Neuronal stem cell (in vitro differentiated cells): ENCODE measurements at places on chromosomes 16 and 17.

- no peak overlapping the region for H3K27ac ChIP-seq
- no peak overlapping the region for H3K4me3 ChIP-seq
- no peaks in the 10 kb centered on the region for H3K27me3 ChIP-seq
- DNase-seq: no peak
- peaks cover 12% of the 10 kb centered on the region for H3K36me3 ChIP-seq
Measured at GRCh38 chr16:28886945-28887344, 8.7 kb downstream of the ATP2A1 start.

DNA sequence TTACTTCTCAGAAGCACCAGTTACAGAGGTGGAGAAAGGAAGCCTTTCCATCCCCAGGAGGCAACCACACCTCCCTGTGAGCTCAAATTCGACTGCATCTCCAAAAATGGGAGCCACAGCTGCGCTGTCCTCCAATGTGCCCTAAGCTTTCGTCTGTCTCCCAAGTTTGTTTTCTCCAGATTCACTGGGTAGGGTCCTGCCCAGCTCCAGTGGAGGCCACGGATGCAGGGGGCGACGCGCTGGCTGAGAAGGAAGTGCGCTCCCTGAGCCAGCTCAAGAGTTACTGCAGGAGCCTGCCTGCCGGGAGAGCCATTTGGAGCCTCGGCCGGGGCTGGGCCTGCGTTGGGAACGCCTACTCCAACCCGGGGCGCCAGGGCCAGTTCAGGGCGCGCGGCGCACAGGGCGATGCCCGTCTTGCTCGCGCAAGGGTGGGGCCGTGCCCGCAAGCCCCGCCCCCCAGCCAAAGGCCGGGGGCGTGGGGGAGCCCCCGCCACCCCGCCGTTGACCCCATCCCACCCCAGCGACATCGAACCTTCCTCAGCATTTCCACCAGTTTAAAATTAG is 19.5 kb downstream of the SIAH1 start:
- H3K4me1 ChIP-seq: peaks cover 10% of the 10 kb centered on the region
- peak overlapping the region; percentile 16 for H3K27ac ChIP-seq
- H3K27me3 ChIP-seq: no peaks in the 10 kb centered on the region
- DNase-seq: peak; percentile 76
- H3K4me3 ChIP-seq: peak overlapping the region; percentile 38

DNA sequence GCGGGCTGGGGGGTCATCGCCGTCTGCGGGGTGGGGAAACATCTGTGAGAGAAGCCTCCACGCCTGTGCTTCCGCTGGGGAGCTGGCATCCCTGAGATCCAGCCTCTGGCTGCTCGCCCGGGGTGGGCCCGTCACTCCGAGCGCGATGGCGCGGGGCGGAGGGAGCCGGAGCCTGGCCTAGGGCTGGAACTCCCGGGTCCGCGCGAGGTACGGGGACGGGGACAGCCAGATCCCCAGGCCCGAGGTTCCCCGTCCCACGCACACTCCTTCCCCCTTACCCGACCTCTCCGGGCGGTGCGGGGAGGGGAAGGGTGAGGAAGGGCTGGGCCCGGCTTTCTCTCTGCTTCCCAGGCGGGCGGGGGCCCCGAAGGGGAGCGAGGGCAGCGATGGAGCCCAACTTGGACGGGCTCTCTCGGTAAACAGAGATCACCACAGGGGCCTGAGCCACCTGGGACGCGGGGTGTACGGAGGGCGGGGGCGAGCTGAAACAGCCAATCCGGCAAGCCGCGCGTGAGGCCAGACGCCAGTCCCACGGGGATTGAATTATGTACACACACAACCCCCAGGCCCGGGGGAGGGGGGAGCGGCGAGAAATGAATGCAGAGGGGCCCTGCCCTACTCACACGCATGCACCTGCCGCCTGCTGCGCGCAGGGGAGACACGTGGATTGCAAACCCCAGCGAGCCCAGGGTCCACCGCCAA is at the start of gene SLC16A11:
TSS of gene SLC16A11 (minus strand) at position 596 of the 702 bp plus-strand sequence. CDS start at position 17, 579 bp downstream.
- H3K27ac ChIP-seq: no peak within 1 kb of the TSS
- H3K4me1 ChIP-seq: peaks cover 24% of the 10 kb centered on the region
- DNase-seq: no peak
- no peaks in the 10 kb centered on the region for H3K27me3 ChIP-seq
- no peaks in the 10 kb centered on the region for H3K36me3 ChIP-seq
- no peak within 1 kb of the TSS for H3K4me3 ChIP-seq

DNA sequence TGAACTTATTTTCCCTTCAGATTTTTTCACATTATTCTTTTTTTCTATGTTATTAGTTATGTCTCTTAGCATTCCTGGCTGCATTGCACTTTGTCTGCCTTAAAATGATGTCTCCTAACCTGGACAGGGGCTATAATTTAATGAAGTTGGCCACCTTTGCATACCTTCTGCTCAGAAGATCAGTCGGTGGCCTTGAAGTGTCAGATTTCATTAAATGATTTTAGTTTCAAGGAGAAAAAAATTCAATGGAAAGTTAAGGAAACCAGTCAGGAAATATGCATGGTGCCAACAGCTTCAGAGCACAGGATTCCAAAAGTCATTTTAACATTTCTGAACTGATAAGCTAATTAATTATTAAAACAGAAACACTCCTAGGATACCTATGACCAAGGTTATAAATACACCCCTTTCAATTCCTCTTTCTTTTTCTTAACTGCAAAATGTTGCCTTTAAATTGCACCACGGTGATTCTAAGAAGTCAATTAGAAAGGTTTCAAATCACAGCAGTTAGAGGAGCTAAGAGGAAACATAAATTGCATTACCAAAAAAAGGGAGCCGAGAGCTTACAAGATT is 533.4 kb downstream of the KCNJ2 start:
- no peaks in the 10 kb centered on the region for H3K27me3 ChIP-seq
- no peaks in the 10 kb centered on the region for H3K4me1 ChIP-seq
- no peak overlapping the region for H3K27ac ChIP-seq
- DNase-seq: no peak
- no peak overlapping the region for H3K4me3 ChIP-seq
- H3K36me3 ChIP-seq: no peaks in the 10 kb centered on the region

DNA sequence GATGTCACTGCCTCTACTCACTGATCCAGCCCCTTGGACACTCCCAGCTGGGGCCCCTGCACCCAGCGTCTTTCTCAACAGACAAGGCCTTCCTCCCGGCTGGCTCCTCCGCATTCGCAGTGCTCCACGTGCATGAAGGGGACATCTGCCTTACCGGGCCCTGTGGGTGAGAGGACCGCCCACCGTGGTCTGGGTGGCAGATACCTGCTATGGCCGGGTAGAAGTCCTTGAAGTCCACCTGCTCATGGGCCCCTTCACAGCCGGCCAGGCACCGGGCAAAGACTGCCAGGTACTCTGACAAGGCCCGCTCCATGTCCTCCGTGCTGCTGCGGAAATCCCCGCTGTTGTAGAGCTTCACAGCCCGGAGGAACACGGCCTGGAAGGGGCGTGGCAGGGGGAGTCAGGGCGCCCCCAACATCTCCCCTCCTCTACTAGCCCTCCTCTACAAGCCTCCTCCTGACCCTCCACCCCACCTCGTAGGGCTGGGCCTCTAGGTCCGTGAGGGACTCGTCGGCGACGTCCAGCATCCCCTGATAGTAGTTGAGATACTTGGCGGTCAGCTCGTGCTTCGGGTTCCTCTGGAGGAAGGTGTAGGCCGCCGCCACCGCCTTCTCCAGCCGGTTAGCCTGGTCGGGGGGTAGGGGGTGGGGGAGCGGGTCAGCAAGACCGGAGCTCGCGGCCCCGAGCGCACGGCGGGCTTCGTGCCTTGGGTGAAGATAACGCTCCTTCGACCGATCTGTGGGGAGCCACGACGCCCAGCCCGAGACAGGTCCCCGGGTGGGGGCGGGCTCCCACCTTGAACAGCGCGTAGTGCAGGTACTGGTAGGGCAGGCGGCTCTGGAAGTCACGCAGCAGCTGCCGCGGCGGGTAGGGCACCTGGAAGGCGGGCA is 845 bp downstream of the P3H4 start:
- peak overlapping the region; percentile 59 for H3K4me3 ChIP-seq
- H3K27ac ChIP-seq: peak overlapping the region; percentile 89

DNA sequence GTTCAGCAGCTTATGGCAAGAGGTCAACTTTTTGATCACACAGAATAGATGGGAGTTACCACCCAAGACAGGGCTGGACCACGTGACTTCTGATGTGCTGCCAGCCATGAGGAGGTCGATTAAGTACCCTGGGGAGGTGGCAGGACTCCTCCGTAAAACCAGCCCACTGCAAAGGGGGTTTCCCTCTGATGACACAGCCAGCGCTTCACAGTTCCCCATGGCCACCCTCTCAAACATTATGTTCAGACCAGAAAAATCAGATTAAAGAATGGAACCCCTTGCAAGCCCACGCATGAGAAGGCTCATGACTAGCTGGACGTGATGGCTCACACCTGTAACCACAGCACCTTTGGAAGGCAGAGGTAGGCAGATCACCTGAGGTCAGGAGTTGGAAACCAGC is 222.9 kb downstream of the CPPED1 start:
- H3K4me1 ChIP-seq: no peaks in the 10 kb centered on the region
- H3K27ac ChIP-seq: no peak overlapping the region
- H3K36me3 ChIP-seq: no peaks in the 10 kb centered on the region
- no peak overlapping the region for H3K4me3 ChIP-seq
- no peak for DNase-seq

GRCh38 chr17:40422990-40423633 is 5.4 kb upstream of the TOP2A start:
- no peak overlapping the region for H3K27ac ChIP-seq
- no peak overlapping the region for H3K4me3 ChIP-seq
- DNase-seq: peak; percentile 37
- H3K27me3 ChIP-seq: no peaks in the 10 kb centered on the region
- H3K4me1 ChIP-seq: peaks cover 13% of the 10 kb centered on the region

- H3K4me1 ChIP-seq: no peaks in the 10 kb centered on the region
- no peaks in the 10 kb centered on the region for H3K36me3 ChIP-seq
- no peaks in the 10 kb centered on the region for H3K27me3 ChIP-seq
- peak; percentile 23 for DNase-seq
Measured at GRCh38 chr16:55701442-55702319, 45.9 kb downstream of the SLC6A2 start.

GRCh38 chr17:56898874-56899273 is 15.0 kb downstream of the TRIM25 start:
- no peak for DNase-seq
- H3K27me3 ChIP-seq: no peaks in the 10 kb centered on the region
- peaks cover 7% of the 10 kb centered on the region for H3K4me1 ChIP-seq
- H3K36me3 ChIP-seq: peaks cover 4% of the 10 kb centered on the region
- H3K4me3 ChIP-seq: no peak overlapping the region

DNA sequence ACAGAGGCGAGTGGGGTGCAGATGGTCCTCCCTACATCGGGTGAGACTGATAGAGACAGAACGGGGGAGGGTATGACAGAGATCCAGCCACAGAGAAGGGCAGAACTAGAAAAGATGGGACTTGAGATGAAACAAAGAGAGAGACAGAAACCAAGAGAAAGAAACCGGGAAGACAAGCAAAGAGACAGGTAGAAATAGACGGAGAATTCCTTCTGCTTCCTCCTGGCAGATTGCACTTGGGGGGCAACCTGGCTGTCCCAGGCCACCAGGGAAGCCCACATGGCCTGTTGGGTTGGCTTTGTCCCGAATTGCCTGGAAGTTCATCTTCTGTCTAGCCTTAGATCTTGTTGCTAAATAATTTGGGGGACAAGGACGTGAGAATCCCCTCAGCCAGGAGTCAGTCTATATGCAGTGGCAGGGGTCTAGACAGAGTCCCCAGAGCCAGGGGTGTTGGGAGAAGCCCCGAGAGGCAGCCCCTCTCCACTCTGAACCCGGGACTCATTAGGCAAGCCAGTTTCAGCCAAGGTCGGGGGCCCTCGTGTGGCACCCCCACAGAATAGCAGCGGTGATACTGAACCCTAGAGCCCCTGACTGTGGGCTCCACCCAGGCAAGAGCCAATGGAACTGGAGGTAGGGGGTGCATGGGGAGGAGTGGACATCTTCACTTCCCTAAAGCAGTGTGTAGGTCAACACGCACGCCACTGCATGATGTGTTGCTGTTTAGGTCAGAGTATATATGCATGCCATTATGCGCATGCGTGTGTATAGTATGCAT is 627 bp upstream of the TSPOAP1 start:
- H3K36me3 ChIP-seq: no peaks in the 10 kb centered on the region
- no peaks in the 10 kb centered on the region for H3K27me3 ChIP-seq
- peak overlapping the region; percentile 33 for H3K27ac ChIP-seq
- H3K4me3 ChIP-seq: peak overlapping the region; percentile 74
- no peak for DNase-seq

DNA sequence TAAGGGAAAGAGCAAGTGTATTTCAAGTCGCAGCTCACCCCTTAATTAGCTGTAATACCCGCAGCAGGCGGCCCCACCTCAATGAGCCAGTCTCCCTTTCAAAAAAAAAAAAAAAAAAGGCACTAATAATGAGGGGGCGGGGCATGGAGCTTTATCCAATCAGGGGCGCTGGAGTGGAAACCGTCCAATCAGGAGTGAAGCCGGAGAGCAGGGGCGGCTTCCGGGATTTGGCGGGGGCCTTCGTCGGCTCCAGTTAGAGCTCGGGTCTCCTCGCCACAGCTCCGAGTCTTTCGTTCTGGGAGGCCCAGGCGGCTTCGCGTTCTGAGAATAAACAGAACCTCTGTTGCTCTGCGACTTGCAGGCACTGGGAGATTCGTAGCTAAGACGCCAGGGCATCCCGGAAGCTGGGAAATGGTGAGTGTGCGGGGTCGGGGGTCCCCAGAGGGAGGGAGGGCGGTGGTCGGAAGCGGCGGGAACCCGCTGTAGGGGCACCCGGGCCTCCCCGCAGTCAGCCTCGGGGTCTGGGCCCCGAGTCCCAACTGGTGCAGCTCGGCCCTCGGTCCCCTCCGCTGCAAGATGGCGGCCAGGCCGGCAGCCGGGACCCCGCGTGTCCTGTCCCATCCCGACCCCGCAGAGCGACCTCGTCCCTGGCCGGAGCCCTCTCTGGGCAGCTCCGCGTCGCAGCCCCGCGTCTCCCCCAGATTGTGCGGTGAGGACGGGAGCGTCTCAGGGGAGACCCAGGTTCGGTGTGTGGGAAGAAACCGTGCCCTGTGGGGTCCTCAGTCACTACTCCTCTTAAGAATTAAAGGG is at the start of gene ZNF267:
TSS of gene ZNF267 (plus strand) at position 252 of the 810 bp plus-strand sequence. CDS start at position 412, 160 bp downstream.
- no peaks in the 10 kb centered on the region for H3K27me3 ChIP-seq
- H3K4me1 ChIP-seq: peaks cover 13% of the 10 kb centered on the region
- peak within 1 kb of the TSS; percentile 79 for H3K27ac ChIP-seq
- peak; percentile 92 for DNase-seq

DNA sequence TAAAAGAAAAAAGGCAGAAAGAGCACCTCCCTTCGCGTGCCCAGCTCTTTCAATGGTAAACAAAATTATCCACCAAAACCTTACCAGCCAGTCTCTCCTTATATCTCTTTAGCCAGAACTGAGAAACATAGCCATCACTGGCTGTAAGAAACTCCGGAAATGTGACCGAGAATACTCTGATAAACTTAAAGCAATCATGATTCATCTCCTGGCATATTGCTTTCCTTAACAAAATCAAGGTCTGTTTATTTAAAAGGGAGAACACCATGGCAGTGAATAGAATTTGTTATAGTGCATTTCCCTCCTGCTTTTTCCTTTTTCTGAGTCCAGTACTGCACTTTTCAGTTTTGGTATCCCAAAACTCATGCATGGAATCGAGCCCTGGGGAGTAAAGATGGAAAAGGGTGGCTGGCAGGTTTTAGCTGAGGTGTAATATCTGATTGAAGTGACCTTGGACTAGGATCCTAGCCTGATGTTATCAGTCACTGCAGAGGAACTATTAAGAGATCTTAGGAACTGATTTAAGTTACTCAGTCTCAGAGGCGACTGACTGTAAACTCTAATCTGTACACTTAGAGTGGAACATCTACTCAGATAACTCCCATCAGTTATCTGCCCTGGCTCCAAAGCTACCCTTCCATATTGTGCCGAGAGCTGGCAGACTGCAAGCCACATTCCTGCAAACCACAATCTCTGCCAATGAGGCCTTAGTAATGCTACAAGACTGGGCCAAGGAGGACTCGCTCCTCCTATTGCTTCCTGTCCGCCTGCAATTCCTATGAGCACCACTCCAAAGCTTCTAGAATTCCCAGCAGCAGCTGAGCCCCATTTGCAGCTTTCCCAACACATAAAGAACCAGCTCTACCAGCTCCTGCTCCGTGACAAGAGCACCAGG is 7.4 kb upstream of the COX10 start:
- no peak overlapping the region for H3K27ac ChIP-seq
- no peaks in the 10 kb centered on the region for H3K27me3 ChIP-seq
- H3K36me3 ChIP-seq: peaks cover 5% of the 10 kb centered on the region
- no peaks in the 10 kb centered on the region for H3K4me1 ChIP-seq
